ENCODE measurements at places on chromosomes 5 and 9.

DNA sequence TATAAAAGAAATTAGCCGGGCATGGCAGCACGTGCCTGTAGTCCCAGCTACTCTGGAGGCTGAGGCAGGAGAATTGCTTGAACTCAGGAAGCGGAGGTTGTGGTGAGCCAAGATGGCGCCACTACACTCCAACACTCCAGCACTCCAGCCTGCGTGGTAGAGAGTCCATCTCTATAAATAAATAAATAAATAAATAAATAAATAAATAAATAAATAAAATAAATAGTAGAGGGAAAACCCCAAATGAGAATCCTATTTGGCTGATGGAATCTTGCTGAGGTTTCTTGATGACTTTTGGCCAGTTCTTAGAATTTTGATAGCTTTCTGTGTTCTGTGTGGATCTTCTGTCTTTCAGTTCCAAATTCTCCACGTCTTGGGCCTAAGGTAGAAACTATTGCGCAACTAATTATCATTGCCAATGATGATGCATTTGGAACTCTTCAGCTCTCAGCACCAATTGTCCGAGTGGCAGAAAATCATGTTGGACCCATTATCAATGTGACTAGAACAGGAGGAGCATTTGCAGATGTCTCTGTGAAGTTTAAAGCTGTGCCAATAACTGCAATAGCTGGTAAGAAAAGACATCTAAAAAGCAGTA lies 126.9 kb downstream of the ADGRV1 start:
- DNase-seq, result no peak

- no peak for DNase-seq
These were observed 53.5 kb upstream of the EPB41L4A start for GRCh38 chr5:112472614-112473013.

DNA sequence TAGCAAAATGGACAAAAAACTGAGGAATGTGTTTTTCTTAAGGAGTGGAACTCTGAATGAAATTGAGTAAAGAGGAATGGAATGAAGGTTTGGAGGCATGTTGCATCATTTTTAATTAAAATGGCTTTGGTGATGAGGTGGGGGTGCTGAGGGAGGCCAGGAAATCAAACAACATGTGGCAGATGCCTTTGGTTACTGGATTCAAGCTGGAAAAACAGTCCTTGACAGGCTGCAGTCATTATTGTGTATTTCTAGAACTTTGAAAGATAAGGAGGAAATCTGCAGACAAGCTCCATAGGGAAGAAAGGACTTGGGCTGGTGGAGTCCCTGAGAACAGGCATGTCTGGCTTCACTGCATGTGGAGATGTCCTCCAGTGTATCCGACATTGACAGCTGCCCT lies 203.5 kb upstream of the HAPLN1 start:
- DNase-seq, result no peak

DNA sequence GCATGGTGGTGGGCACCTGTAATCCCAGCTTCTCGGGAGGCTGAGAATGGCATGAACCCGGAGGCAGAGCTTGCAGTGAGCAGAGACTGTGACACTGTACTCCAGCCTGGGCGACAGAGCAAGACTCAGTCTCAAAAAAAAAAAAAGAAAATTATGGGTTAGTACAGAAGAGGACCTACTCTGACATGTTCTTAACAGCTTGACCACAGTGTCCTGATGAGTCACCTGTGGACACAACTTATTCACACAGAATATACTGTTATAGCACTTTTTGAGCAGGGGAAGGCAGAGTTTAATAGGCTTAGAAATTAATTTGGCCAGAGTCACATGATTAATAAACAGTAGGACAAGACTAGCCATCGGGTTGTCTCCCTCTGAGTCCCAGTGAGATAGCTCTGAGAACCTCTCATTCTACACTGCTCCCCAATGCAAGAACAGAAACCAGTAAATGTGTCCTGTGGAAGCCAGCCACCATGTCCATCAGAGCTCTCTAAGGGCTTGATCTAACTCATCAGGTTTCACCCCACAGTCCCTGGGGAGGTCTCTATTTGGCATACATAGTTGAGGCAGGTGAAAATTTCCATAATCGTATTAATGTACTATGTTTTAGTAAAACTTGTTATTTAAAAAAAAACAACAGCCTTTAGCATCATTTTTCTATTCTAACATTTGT lies 1077.9 kb upstream of the C9orf72 start:
- DNase-seq, result no peak

DNA sequence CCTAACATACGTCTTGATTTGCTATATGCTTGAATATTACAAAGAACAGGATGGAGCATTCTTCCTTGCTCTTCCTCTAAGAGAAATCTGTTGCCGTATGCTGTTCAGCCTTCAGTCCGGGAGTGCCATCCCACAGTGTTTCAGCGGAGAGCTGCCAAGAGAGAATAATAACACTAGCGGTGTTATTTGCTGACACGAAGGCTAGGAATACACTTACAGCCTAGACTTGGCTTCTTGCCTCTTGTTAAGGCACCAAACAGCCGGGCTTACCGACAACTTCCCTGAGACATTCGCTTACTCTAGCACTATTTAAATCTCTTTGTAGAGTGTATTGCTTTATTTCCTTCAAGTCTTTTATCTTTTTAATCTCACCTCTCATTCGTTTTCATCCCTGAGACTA lies 31.4 kb downstream of the KCTD16 start:
- DNase-seq, result no peak

GRCh38 chr9:113361304-113362018 lies 12.1 kb downstream of the BSPRY start:
- no peak for DNase-seq

DNA sequence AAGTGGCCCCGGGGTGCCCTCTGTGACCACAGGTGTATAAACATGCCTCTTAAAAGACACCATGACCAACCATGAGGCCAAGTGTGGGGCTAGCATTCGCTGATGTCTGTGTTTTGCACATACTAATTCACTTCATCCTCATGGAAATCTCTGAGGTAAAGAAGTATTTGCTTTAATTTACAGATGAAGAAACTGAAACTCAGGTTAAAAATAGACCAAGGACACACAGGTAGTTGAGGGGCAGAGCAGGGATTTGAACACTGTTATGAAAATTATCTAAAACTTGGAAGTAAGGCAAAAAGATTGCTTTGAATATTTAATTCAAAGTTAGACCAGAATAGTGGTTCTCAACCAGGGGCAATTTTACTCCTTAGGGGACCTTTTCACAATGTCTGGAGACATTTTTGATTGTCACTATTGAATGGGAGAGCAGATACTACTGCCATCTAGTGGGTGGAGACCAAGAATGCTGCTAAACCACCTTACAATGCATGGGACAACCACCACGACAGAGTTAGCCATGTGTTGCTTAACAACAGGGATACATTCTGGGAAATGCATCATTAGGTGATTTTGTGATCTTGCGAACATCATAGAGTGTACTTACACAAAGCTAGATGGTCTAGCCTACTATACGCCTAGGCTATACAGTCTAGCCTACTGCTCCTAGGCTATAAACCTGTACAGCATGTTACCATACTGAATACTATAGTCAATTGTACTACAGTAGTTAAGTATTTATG lies 8.0 kb upstream of the FXN start:
- DNase-seq, result no peak

GRCh38 chr9:133226219-133227171 lies 17.4 kb upstream of the OBP2B start:
- DNase-seq, result no peak

DNA sequence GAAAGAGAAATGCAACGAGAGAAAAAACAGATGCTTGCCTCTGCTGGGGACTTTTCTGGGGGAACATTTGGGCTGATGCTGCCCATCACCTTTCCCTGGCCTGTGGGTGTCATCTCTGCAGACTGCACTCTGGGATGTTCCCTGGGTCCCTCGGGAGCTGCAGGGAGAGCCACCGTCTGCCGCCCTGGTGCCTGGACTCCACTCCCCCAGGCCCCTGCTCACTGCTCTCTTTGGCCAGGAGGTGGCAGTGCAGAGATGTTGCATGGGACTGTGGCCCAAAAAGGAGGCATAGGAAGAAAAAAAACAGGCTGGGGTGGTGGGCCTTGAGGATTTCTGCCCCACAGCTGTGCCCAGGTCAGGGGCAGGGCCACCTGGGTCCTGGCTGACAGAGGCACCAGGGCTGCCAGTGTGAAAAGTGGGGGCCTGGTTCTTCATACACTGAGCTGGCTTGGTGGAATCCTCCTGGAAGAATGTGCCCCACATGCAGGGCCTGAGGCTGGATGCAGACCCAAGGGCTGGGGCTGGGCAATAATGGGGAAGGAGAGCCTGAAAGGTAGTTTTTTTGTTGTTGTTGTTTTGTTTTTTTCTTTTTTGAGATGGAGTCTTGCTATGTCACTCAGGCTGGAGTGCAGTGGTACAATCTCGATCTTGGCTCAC lies 353.6 kb downstream of the SLIT3 start:
- no peak for DNase-seq

GRCh38 chr5:16797951-16798350 lies 138.1 kb downstream of the MYO10 start:
- no peak for DNase-seq

DNA sequence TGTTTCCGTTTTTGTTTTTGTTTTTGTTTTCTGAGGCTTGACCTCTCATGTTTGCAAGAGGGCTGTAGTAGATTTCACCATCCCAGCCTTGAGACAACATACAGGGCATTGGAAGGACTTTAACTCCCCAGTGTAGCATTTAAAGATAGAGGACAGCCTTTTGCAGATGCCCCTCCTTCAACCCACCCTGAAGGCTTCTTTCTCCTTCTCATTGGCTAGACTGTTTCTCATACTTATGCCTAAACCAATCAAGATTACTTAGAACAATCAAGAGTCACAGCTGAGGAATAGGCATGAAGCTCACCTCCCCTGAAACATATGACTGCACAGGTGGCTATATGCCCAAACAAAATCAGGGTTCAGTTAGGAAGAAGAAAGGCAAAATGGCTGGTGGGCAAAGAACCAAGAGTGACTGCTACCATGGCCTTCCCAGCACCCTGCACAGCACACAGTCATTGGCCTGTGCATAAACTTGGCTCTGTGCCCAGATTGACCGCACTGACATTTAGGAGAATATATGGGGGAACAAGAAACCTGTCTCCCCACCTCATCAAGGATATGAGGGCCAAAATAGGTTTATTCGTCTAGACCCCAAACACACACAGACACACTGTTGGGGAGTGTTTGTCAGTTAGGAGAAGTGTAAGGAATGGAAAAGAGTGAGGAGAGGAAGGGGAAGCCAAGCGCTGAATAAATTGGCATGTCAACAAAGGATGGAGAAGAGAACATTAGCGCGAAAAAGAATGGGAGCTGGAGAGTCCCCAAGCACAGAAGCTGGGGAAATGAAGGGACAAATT lies 137.3 kb upstream of the RANBP3L start:
- DNase-seq, result no peak

DNA sequence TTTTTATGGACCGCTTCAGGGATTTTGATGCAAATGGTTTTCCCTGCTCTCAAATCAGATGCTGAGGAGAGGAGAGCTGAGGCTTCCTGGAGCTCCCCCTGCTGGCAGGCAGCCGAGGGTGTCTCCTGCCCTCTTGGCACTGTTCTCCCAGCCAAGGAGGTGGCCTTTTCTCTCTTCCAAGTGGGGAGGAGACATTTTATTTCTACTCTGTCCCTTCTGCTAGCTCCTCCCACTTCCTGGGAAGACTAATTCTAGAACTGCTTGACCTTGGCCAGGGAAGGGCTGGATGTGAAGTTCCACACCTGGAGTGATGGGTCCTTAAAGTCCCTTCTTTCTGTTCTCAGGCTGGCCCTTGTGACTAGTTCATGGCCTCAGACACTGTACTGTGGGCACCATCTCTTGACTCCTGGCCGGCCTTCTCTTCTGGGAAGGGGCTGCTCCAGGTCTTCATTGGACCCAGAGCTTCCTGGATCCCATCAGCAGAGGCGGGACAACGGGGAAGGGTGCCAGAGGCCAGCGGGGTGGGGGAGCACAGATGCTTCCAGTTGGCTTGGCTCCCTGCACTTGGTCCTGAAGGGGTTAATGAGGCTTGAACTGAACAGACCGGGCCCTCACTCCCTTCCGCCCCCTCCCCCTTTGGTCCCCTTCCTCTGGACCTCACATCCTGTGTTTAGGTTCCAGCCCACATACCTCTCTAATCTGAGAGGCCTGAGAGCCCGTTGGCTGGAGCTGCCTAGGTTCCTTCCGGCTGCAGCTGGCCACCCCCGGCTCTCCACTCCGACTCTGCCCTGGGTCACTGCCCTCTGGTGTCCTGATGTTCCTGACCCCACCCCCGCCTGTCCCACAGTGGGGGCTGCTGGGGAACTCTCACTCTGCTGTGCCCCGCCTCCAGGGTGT lies 32.1 kb downstream of the PTPA start:
- peak; percentile 47 for DNase-seq

DNA sequence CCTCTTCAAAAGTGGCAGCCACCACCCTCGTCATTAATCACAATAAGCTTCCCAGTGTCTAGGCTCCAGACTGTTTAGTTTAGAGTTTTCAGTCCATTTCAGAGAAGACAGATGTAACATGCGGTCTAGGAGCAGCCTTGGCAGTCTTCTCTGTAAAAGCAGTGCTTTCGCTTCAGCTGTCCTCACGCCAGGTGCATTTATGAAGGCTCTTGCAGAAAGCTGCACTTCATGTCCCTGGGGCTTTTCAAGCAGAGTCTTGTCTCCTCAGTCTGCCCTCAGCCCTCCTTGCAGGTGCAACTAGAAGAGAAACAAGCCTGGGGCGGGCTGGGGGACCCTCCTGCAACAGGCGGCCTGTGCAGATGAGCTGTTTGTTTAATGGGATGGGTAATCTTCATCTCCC lies 281.9 kb downstream of the DRD1 start:
- no peak for DNase-seq

DNA sequence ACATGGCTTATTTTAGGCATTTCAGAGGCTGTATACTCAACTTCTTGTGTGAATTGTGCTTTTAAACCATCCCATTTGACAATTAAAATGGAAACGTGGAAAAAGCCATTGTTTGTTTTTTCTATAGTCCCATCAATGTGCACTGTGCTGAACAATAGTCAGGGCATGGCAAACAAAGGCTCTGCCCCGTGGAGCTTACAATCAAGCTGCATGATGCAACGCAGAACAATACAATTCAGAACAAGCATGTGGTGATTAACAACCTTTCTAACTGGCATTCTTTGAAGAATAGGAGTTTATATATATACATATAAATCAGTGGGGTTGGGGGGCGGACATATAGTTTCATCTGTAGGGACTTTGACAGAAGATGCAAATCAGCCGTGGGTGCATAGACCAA lies 2125.4 kb upstream of the WWC1 start:
- DNase-seq, result no peak

- no peak for DNase-seq
These were observed 197.7 kb downstream of the PLK2 start for GRCh38 chr5:58262226-58262625.

DNA sequence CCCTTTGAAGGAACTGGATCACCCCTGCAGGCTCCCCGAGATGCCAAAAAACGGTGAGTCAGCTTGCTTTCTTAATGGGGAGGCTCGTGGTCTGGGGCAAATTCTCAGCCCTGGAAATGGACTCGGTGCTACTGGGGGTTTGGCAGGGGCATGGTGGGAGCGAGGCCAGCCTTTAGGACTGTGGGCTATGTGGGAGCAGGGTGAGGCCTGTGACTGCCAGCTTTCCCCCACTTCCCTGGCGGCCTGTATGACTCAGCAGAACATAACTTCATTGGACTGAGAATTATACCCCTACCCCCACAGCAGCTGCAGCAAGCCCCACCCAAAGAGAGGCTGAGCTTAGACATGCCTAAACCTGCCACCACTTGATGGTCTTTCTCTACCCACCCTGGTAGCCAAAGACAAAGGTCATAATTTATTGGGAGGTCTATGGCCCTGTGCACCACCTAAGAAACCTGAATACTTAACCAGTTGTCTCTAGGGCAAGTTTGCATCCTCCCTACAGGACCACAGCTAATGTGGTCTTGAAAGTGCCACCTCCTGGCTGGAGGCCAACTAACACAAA lies 325.3 kb downstream of the TLE1 start:
- no peak for DNase-seq

GRCh38 chr9:130931508-130932254 lies 7.4 kb downstream of the FIBCD1 start:
- no peak for DNase-seq

Data from activated CD8-positive, alpha-beta memory T cell treated with anti-CD3 and anti-CD28 coated beads for 4 hours (primary cell).